AG04449 (cell line): ENCODE measurements at places on chromosomes 1 and 21.

DNA sequence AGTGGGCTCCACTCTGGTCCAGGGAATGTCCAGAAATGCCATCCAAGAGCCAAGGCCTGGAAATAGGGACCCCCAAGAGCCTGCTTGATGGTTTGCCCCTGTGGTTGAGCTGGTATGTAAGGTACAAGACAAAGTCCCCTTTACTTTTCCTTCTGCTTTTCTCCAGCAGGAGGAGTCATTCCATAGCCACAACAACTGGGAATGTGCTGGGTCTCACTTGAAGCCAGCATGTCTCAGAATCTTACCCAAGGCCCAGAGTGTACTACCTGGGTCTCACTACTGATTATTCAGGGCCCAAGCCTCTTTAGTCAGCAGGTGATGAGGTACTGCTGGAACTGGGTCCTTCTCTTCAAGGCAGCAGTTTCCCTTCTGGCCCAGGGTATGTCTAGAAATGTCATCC, 62.1 kb upstream of the CD55 start:
- no peak for DNase-seq

- DNase-seq: peak; percentile 63
Measured at GRCh38 chr1:176118985-176119384, 88.1 kb downstream of the COP1 start.

GRCh38 chr1:30706528-30706927, 16.9 kb downstream of the MATN1 start:
- no peak for DNase-seq

DNA sequence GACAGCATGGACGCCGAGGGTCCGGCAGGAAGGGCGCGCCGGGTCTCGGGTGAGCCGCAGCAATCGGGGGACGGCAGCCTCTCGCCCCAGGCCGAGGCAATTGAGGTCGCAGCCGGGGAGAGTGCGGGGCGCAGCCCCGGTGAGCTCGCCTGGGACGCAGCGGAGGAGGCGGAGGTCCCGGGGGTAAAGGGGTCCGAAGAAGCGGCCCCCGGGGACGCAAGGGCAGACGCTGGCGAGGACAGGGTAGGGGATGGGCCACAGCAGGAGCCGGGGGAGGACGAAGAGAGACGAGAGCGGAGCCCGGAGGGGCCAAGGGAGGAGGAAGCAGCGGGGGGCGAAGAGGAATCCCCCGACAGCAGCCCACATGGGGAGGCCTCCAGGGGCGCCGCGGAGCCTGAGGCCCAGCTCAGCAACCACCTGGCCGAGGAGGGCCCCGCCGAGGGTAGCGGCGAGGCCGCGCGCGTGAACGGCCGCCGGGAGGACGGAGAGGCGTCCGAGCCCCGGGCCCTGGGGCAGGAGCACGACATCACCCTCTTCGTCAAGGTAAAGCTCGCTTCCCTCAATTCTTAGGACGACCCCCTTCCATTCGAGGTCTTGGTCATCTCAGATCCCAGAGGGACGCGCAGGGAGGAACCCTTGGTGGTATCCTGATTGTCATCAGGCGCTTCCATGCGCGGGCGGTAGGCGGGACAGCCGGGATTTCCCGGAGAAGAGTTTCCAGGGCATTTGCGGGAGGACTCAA, 1.6 kb downstream of the CLIC6 start:
- no peak for DNase-seq

DNA sequence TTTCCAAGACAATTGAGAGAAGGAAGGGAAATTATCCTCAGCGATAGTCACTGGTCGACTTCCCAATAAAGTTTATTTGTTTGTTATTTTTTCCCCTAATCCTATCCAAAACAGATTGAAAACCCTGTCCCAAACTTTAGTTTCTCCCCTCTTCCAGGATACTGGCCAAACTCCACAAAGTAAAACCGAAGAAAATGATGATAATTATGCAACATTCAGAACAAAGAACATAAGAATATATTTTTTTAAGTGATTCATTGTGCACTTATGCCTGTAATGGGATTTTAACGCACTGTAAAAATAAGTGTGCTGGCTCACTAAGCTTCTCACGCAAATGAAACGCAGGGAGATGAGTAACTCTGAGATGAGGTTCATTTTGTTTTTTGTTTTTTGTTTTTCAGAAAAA, 6.0 kb downstream of the GLIS1 start:
- peak; percentile 91 for DNase-seq

DNA sequence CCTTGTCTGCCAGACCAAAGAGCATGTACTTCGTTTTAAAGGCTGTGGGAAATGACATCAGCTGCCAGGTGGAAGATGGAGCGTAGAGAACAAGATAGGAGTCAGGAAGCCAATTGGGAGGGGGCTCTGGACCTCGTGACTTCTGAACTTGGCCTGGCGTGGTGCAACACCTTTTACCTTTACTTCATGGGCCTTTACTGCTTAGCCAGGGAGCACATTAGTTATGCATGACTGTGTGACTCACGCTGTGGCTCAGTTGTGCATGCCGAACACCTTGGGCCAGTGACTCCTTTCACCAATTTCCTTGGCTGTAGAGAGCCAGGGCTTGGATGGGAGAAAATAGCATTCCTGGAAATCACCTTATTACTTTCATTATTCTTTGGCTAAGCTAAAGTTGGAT, 7.2 kb downstream of the XCL1 start:
- no peak for DNase-seq

DNA sequence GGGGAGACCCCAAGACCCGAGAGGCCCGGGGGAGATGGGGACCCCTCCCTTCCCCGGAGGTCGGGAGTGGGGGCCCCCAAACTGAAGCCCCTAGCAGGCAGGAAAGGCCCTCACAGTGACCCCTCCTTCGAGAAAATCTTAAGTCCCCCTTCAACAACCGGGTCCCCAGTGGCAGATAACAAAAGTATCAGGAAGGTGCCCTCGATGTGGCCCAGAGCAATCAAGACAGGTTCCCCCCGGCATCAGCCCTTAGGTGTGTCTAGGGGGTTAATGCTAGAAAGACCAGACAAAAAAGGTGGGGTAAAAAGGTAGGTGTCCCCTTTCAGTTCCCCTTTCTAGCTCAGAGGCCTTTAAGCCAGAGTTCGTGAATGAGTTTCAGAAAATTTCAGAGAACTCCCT, 282 bp upstream of the ECE1 start:
- no peak for DNase-seq

- no peak for DNase-seq
Measured at GRCh38 chr1:11796036-11796828, 9.5 kb downstream of the MTHFR start.

DNA sequence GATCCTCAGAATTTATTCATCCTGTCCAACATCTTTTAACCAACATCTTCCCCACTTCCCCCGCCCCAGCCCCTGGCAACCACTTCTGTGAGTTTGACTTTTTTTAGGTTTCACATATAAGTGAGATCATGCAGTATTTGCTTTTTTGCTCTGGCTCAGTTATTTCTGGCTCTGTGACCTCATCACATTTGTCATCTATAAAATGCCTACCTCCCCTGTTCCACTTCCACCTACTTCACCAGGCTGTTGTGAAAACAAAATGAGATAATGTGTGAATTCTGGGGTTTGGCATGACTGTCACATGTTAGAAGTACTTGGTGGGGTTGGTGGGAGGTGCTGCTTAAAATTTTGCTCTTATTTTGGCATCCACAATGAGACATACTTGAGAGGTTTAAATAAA, 18.4 kb downstream of the HHAT start:
- DNase-seq: no peak

DNA sequence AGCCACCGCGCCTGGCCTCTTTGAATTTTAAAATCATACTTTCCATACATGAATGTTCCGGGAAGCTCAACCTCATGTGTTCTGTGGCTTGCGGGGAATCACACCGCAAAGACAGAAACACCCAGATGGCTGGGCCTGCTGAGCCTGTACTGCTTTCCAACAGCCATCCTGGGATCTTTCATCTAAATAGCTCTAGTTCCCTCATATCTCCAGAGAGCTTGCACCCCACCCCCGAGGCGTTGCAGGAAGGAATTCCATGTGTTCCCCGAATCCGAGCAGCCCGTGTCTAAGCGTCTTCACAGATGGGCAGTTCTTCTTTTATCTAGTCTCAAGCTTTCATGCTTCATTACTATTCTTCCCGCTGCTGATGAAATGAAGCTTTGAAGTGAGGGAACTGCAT, 66.4 kb downstream of the IGSF21 start:
- no peak for DNase-seq

- DNase-seq: no peak
Measured at GRCh38 chr1:97046765-97047420, 325.3 kb downstream of the PTBP2 start.

- DNase-seq: no peak
Measured at GRCh38 chr1:40625076-40625475, 40.4 kb downstream of the RIMS3 start.

DNA sequence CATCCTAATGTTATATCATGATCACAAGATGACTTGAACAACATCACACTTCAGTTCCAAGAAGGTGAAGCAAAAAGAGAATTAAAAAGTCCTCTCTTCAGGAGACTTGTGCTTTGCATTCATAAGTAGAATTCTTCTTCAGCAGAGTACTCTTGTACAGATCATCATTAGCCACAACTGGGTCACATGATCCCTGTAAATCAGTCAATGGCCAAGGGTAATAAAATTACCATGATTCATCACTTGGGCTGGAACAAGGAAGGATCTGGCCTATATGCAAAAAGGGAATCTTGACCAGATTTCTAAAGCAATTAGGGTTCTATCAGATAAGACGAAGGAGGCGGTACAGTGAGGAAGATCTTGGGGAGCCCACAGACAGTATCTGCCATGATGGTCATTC, 458.0 kb upstream of the DEPDC1 start:
- DNase-seq: no peak

GRCh38 chr21:43274022-43274945, 105.5 kb downstream of the CRYAA start:
- DNase-seq: no peak

DNA sequence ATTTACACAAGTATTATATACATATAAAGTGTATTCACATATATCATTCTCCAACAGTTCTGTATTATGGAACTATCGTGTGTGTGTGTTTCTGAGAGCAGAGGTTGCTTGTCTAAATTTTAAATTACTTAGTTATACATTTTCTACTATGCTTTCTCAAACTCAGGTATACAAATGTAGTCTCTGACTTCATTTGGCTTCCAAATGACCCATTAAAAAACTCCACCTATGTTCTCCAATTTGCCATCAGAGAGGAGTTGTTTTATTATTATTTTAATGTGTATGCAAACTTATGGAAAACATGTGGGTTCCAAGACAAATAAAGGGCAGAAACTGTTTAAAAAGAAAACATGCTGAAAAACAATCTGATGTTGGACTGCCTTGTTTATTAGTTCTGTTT, 131.8 kb downstream of the ACBD6 start:
- no peak for DNase-seq

GRCh38 chr1:38013227-38013622, 691 bp downstream of the UTP11 start:
- DNase-seq: no peak

DNA sequence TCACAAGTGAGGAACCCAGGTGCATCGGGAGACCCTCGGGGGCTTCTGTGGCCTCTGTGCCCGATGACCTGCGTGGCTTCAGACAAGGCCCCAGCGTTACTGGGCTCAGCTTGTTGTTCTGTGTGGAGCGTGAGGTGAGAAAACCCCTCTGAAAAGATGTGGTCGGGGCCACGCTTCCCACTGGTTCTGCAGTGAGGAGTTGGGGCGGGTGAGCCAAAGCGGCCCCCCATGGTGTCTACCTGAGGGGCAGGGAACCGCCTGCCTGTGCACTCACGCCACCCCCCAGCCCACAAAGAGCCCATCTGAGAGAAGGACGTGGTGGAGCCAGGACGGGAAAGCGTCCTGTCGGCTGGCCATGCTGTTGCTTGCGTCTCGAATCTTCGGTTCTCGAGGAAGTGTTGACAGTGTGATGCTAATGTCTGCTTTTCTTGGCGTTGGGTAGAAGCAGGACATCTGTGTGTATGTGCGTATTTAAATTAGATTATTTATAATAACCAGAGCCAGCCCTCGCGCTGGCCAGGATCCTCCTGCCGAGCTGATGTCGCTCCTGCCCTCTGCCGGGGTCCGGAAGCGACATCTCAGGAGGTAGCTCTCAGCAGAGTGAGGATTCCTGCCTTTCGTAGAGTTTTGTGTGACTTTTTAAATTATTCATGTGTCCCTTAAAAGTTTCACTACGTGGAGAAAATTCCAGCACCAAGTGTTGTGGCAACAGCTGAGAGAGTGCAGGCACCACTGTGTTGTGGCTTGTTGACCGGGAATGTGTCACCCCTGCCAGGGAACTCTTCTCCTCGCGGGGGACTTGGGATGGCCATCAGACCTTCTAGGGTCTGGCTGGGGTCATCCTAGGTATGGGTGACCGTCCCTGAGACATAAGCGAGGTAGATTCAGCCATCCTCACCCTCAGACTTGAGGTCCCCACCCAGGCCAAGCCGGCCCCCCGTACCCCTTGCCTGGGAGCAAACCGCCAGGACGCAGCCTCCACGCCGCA, 15.3 kb downstream of the TMEM201 start:
- no peak for DNase-seq

GRCh38 chr1:11735854-11736745, at the start of gene AGTRAP:
AGTRAP (plus strand) TSS chr1:11736136; CDS start chr1:11736209, 73 bp downstream.
- DNase-seq: no peak

- DNase-seq: no peak
Measured at GRCh38 chr1:74689621-74690363, 16.2 kb upstream of the ERICH3 start.

- DNase-seq: no peak
Measured at GRCh38 chr1:161866241-161866640, 100.1 kb downstream of the ATF6 start.

GRCh38 chr1:30619619-30620018, 103.8 kb downstream of the MATN1 start:
- DNase-seq: no peak

DNA sequence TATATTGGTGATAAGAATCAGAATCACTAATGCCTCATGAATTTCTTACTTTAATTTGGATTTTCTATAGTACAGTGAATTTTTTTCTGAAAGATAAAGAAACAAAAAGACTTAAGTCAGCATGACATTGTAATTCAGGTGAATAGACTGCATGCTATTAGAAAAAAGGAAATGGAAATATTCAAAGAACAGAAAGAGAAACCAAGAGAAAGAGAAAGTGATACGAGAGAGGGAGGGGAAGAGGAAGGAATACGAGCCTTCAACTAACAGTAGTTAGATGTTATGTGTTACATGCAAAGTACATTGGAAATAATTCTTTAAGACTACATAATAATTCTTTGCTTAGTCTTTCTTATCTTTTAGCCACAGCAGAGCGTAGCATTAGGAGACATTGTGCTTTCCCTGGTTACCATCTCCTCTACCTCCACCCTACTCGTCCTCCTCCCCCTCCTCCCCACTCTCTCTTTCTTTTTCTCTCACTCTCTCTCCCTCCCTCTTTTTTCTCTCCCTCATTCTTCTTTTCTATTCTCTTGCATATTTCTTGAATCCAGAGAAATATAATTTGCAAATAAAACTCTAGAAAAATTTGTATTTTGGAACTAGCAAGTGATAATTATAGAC, 46.4 kb upstream of the ADGRL4 start:
- DNase-seq: no peak

GRCh38 chr1:101382135-101382534, 145.3 kb downstream of the S1PR1 start:
- DNase-seq: no peak

- no peak for DNase-seq
Measured at GRCh38 chr1:184187097-184187496, 135.6 kb downstream of the TSEN15 start.
